ENCODE measurements at places on chromosomes 12 and 14.

GRCh38 chr12:106436164-106436563 is 78.6 kb downstream of the POLR3B start:
- DNase-seq: no peak

- peak; percentile 29 for DNase-seq
These were observed 50.6 kb upstream of the FUT8 start for GRCh38 chr14:65361920-65362319.

GRCh38 chr12:27999970-28000369 is 27.4 kb upstream of the PTHLH start:
- no peak for DNase-seq

- no peak for DNase-seq
These were observed 12.3 kb upstream of the APOF start for GRCh38 chr12:56374726-56375597.

- DNase-seq: peak; percentile 45
These were observed 545 bp downstream of the LIMA1 start for GRCh38 chr12:50282721-50283228.

- no peak for DNase-seq
These were observed 91.8 kb downstream of the SLC38A1 start for GRCh38 chr12:46177025-46177424.
